Mesothelial cell of epicardium (in vitro differentiated cells): ENCODE measurements at places on chromosomes 13 and 19.

DNA sequence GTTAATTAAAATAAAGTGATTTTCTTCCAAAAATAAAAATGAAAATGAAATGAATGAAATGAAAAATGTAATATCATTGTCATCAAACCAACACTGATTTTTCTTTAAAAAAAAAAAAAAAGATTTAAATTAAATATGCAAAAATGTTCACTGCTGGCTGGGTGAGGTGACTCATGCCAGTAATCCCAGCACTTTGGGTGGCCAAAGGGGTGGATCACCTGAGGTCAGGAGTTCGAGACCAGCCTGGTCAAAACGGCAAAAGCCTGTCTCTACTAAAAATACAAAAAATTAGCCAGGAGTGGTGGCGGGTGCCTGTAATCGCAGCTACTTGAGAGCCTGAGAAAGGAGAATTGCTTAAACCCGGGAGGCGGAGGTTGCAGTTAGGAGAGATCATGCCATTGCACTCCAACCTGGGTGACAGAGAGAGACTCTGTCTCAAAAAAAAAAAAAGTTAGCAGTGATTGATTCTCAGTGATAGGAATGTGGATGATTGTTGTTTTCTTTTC is 44.6 kb upstream of the LSM14A start:
- no peak for DNase-seq

GRCh38 chr19:35860436-35860817 is 3.7 kb downstream of the KIRREL2 start:
- DNase-seq, result no peak

GRCh38 chr13:56837161-56837560 is 303.6 kb upstream of the PRR20A start:
- DNase-seq, result no peak

- DNase-seq, result no peak
Measured at GRCh38 chr19:11480715-11481533, at the start of gene ELAVL3. ELAVL3 (minus strand) TSS chr19:11481046; CDS start chr19:11480608, 438 bp downstream.

GRCh38 chr13:39676315-39676876 is 20.9 kb downstream of the COG6 start:
- no peak for DNase-seq

- DNase-seq, result no peak
Measured at GRCh38 chr13:50685491-50685890, 158.0 kb downstream of the DLEU7 start.

DNA sequence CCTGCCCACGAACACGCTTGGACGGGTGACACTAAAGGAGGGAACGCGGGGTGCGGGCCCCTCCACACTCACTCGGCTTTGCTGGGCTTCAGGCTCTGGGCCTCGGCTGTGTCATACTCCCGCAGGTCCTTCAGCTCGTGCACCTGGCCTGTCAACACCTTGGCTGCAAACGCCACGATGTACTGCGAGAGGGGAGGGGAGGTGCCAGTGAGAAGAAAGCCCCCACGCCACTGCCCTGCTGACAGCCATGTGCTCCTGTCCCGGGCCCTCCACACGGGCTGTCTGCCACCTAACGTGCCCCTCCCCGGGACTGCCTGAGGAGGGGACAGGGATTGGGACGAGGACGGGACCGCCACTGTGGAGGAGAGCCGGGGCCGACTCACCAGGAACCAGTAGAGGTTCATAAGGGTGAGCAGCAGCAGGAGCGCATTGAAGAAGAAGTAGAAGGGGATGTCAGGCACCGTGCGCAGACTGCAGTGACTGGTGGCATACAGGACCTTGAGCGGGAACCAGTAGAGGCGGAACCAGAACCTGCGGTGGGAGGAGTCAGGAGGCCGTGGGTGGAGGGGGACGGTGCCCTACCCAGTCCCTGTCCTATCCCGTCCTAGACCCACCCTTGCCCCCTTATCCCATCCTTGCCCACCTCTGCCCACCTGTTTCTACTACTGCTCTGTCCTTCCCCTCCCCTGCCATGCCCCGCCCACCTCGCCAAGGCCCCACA is 16.9 kb downstream of the CERS1 start:
- DNase-seq, result no peak

DNA sequence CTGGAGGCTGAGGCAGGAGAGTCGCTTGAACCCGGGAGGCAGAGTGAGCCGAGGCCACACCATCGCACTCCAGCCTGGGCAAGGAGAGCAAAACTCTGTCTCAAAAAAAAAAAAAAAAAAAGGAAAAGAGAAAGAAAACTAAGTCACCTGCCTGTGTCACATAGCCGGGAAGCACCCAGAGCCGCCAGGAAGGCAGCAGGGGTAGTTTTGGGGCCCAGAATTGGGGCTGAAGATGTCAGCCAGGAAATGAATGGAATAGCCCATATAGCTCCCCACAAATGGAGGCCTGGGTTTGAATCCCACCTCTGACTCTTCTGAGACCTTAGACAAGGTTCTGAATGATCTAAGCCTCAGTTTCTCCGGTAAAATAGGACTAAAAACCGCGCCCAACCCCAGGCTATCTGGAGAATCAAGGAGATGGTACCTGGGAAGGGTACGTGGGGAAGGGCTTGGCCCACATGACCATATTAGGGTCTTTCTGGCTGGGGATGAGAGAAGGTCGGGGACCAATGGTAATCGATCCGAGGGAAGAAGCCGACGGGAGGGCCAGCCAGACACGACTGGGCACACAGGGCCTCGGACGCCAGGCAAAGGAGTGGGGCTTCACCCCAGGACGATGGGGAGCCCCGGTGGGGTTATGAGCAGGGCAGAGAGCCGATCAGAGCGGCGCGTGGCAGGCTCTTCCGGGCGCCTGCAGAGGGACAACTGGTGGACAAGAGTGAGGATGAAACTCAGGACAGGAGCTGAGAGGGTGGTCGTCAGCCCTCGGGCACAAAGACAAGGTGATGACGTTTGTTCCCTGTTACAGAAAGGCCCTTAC is 14.4 kb downstream of the CCDC124 start:
- no peak for DNase-seq

GRCh38 chr19:18397242-18398202 is at the start of gene LRRC25:
LRRC25 (minus strand) TSS chr19:18397622; CDS start chr19:18396963, 659 bp downstream.
- no peak for DNase-seq

GRCh38 chr13:107901996-107902562 is 313.3 kb downstream of the LIG4 start:
- no peak for DNase-seq

- DNase-seq, result no peak
Measured at GRCh38 chr13:113431171-113431570, 22.1 kb downstream of the ADPRHL1 start.

- DNase-seq, result no peak
Measured at GRCh38 chr13:94658926-94659597, 53.3 kb downstream of the SOX21 start.

DNA sequence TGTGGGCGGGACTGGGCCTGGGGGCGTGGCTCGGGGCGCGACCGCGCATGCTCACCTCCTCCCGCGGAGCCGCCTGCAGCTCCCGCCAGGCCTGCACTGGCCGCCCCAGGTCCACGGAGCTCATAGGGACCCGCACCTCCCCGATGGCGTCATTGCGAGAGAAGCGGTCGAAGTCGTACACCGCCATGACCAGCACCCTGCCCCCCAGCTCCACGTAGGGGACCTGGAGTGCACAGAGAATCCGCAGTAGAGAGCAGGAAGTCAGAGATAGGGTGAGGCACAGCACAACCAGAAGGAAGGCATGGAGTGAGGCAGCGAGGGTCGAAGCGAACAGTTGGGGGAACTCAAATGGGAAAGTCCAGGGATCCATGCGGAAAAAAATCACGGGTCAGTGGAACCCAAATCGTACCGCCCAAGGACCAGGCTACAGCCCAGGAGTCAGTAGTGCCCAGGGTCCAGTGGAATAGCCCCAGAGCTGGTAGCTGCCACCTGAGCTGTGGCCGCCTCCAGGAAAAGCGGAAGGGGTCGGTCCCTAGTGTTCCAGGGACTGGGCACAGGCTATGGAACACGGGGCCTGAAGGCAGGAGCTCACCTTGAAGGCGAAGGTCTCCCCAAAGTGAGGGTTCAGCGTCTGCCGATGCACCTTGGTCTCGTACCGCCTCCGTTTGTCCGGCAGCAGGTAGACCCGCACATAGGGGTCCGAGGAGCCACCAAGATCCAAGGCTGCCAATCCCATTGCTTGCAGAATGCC is 4.8 kb downstream of the SYT5 start:
- no peak for DNase-seq

DNA sequence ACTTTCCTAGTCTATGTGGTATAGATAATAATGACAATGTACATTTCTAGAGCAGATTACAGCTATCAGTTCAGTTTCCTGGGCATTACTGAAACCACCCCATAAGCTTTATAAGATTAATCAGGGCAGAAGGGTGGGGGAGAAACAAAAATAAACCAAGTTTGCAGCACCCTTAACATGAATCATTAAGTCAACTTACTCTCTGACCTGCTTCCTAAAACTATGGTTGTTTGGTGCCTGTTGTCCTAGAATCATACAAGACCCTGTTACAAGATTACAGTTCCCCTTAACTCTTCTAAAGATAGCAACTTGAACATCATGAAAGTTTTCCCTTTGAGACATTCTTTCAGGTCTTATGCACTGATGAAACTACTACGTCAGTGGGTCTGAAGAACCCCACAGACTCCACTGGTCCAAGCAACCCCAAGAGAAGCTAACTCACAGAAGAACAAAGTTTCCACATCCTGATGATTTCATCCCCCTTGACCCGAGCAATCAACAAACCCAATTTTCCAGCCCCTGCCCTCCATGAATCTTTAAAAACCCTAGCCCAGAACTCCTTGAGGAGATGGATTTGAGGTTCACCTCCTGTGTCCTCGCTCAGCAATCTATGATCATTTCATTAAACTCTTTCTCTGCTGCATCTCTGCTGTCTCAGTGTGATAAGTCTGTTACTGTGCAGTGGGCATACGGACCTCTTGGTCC is 336.5 kb downstream of the FOXO1 start:
- DNase-seq, result no peak

DNA sequence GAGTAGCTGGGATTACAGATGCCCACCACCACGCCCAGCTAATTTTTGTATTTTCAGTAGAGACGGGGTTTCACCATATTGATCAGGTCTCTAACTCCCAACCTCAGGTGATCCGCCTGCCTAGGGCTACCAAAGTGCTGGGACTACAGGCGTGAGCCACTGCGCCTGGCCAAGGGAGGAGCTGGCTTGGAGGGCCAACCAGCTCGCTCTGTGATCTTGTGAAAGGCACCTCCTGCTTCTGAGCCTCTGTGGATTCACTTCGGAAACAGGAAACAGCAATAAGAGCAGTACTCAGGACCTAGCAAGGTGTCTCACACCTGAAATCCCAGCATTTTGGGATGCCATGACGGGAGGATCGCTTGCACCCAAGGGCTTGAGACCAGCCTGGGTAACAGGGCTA is 2.0 kb upstream of the ELL start:
- no peak for DNase-seq

DNA sequence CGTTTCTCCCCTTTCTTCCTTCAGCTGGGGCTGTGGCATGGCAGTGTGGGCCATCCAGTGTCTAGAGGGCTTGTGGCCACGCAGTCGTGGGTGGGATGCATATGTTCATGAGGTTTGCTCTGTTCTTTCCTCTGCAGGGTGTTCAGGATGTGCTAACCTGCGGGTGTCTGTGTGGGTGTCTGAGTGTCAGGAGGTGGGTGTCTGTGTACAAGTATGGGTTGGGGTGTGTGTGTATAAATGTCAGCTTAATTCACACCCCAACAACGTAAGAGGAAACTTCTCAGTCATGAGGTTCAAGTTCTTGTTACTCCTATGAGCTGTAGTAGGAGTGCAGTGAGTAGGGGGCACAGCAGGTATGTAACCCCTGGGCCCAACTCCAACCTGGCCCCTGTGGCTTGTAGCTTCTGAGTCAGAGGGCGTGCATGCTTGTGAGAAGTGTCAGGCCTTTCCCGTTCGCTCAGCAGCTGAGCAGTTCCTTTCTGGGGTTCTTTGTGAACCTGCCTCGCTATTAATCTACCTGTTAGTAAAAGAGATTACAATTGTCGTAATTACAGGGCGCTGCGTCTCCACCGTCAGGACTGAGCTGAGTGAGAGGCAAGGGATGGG is 49.1 kb downstream of the NFIX start:
- DNase-seq, result no peak

GRCh38 chr19:6384381-6384780 is 8.6 kb downstream of the GTF2F1 start:
- no peak for DNase-seq

- DNase-seq, result no peak
Measured at GRCh38 chr19:1468821-1469254, 10.2 kb downstream of the C19orf25 start.

- no peak for DNase-seq
Measured at GRCh38 chr13:110129539-110130186, 177.3 kb downstream of the COL4A1 start.

DNA sequence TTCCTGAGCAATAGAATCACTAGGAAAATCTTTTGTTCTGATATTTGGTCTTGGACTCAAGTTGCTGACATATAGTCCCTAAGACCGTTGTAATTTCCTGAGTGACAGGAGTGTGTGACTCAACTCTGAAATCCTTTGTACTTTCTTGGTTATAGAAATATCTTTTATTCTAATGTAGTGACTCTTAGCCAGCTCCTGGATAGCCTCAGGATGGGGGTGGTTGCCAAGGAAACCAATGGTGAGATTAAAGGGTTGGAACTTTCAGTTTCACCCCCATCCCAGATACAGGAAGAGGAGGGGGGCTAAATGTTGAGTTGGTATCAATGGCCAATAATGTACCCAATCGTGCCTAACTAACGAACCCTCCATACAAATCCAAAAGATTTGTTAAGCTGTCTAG is 41.8 kb downstream of the MBD3L2B start:
- DNase-seq, result no peak

DNA sequence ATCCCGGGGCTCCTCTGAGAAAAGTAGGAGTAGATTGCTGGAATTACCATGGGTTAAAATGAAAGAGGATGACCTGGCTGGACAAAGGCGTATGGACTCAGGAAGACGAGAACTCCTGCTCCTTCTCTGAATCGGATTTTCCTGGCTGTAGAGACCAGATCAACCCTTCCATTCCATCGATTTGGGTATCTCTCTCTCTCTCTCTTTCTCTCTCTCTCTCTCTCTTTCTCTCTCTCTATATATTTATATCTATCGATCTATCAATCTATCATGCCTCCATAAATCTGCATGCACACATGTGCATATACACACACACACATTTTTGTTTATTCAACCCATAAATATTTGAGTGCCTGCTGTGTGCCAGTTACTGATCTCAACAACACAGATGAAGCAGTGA is 234.9 kb downstream of the LMO7 start:
- DNase-seq, result no peak

GRCh38 chr19:11265785-11266236 is 3.5 kb upstream of the DOCK6 start:
- DNase-seq, result no peak

DNA sequence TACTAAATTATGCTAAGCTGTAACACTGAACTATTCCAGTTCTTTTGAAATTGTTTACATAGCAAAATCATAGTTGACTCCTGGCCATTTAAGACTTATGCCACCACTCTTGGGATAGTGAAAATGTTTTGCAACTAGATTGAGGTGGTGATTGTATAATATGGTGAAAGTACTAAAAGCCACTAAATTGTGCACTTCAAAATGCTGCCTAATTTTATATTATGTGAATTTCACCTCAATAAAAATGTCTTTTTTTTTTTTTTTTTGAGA is 5.0 kb upstream of the SAE1 start:
- no peak for DNase-seq

GRCh38 chr13:112066624-112067004 is 335 bp upstream of the SOX1 start:
- no peak for DNase-seq
